ENCODE measurements at places on chromosomes 1 and 21. TPM values are rescaled to one million over a fixed set of nuclear protein-coding genes. Genes with fewer than 3 reads are reported as not detected.

DNA sequence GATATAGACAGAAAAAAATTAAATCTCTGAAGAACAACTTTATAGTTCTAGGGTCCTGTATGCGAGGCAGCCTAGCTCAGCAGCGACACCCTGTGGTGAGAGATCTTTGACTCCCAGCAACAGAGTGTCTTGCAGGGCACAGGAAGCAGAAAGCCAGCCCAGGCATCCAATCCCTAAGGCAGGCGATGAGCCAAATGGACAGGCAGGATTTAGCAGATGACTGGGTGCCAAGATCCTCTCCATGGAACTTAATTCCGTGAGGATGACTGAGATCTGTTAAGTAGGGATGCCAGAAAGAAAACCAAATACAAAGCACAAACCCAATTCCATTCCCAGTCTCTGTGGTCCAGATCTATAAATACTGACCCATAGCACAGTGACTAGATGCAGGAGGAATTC is 38.8 kb downstream of the HLCS start:
- H3K4me3 ChIP-seq: no peak overlapping the region
- H3K27ac ChIP-seq: no peak overlapping the region
- no peaks in the 10 kb centered on the region for H3K36me3 ChIP-seq
- no peaks in the 10 kb centered on the region for H3K4me1 ChIP-seq
- no peaks in the 10 kb centered on the region for H3K27me3 ChIP-seq

The SLC35F3 gene
- total RNA-seq: not detected

- H3K4me1 ChIP-seq: peaks cover 19% of the 10 kb centered on the region
- H3K27ac ChIP-seq: peak overlapping the region; percentile 27
- no peak overlapping the region for H3K4me3 ChIP-seq
- no peak for DNase-seq
- no peaks in the 10 kb centered on the region for H3K27me3 ChIP-seq
Measured at GRCh38 chr1:15344380-15344779, 65.3 kb upstream of the EFHD2 start.

GRCh38 chr1:175072099-175072951 is 4.7 kb downstream of the TNN start:
- no peaks in the 10 kb centered on the region for H3K4me1 ChIP-seq
- H3K27me3 ChIP-seq: peaks cover 2% of the 10 kb centered on the region
- H3K27ac ChIP-seq: no peak overlapping the region
- no peak for DNase-seq
- H3K4me3 ChIP-seq: no peak overlapping the region

DNA sequence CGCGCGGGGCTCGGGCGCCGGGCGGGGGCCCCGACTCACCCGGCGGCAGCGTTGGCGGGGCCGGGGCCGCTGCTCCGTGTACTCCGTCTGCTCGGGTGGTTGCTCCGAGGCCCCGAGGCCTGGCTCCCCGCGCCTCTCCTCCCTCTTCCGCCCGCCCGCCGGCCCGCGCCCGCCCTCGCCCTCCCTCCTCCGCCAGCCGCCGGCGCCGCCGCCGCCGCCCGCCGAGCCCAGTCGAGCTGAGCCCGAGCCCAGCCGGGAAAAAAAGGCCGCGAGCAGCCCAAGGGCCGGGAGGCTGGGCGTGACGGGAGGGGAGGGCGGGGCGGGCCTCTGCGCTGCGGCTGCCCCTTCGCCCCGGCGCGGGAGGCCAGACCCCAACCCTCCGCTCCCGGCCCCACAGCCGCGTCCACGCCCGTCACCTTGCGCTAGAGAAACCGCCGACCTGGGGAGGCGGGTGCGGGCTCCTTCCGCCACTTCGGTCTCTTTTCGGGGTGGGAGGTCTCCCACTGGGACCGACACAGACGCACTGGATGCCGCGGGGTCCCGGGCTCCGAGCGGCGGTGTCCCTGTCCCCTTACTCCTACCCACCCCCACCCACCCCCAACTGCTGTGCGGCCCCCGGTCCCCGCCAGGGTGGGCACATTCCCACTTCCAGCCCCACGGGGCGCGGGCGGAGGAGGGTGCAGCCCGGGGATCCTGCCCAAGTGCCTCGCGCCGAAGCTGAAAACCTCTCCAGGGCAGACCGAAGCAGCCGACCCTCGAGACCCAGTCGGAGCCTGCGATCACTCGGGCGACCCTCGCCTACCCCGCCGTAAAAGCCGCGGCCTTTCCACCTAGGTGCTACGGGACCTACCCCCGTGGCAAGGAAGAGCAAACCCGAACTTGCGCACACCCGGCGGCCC is at the start of gene CERS2:
Gene CERS2 (minus strand): TSS at position 256 of the 899 bp plus-strand sequence. CDS start 5,745 bp downstream, outside the sequence.
- H3K27me3 ChIP-seq: no peaks in the 10 kb centered on the region
- H3K4me3 ChIP-seq: peak within 1 kb of the TSS; percentile 89
- DNase-seq: peak; percentile 75
- H3K27ac ChIP-seq: peak within 1 kb of the TSS; percentile 94
- H3K36me3 ChIP-seq: no peaks in the 10 kb centered on the region

DNA sequence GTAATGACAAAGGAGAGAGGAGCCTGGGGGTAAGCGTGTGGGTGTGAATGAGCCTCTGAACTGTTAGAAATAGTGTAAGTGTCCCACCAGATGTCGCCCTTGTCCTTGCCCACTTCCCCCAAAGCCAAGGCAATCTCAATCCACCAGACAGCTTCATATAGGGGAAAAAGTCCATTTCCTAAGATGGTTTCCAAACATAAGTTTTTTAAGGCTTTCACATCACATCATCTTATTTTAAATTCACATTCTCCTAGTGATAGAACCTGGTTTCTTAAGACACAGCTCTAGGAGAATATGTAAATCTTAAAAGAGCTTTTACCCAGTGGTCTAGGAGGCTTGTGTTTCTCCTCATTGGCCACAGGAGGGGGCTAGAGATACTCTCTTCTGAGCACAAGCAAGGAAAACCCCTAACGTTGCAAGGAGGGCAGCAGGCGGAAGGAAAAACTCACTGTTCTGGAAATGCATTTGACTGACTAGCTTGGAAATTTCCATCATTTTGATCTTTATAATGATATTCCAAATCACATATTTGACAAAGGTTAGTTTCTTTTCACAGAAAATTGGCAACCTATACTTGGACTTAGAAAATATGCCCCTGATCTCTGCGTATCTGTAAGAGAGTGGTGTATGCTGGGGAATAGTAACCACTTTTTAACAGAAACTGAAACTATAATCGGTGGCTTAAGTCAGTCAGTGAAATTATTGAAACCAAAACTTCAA is 51.9 kb upstream of the LPAR3 start:
- H3K36me3 ChIP-seq: no peaks in the 10 kb centered on the region
- H3K27ac ChIP-seq: peak overlapping the region; percentile 40
- H3K4me3 ChIP-seq: peak overlapping the region; percentile 39
- no peaks in the 10 kb centered on the region for H3K4me1 ChIP-seq

- H3K4me1 ChIP-seq: no peaks in the 10 kb centered on the region
- H3K27me3 ChIP-seq: no peaks in the 10 kb centered on the region
- H3K27ac ChIP-seq: no peak overlapping the region
- no peak overlapping the region for H3K4me3 ChIP-seq
- no peak for DNase-seq
- no peaks in the 10 kb centered on the region for H3K36me3 ChIP-seq
Measured at GRCh38 chr1:59046134-59046533, 250.8 kb upstream of the FGGY start.

GRCh38 chr1:86648255-86648654 is 56.1 kb upstream of the SH3GLB1 start:
- no peak overlapping the region for H3K27ac ChIP-seq
- H3K4me1 ChIP-seq: no peaks in the 10 kb centered on the region
- no peaks in the 10 kb centered on the region for H3K27me3 ChIP-seq
- no peaks in the 10 kb centered on the region for H3K36me3 ChIP-seq
- DNase-seq: no peak
- H3K4me3 ChIP-seq: no peak overlapping the region

DNA sequence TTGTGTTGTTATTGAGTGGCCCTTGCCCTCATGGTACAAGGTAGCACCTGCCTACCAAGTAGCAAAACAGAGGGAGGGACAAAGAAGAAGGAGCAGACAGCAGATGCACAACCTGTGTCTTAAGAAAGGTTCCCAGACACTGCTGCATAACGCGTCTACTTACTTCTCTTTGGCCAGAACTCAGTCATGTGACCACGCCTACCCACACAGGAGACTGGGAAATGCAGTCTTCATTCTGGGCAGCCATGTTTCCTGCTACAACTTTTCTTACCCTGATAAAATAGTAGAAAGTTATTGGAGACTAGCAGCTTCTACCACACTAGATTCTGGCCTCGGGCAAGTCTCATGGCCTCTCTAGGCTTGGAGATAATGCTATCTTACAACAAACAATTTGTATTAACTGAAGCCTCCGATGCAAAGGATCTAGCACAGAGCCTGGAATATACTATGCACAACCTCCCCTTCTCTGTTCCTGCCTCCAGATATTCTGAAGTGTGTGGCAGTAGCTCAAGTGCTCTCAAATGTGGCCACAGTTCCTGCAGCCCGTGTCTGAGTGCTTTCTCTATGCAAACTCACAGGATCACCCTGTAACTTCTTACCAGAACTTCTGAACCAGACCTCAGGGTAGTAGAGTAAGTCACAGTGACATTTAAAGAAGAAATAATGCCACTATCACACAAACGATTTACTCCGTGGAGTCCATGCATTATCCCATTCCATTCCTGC is 34.1 kb upstream of the BTG2 start:
- no peaks in the 10 kb centered on the region for H3K27me3 ChIP-seq
- H3K27ac ChIP-seq: no peak overlapping the region
- DNase-seq: peak; percentile 92

- H3K4me3 ChIP-seq: no peak overlapping the region
- peaks cover 62% of the 10 kb centered on the region for H3K36me3 ChIP-seq
- no peaks in the 10 kb centered on the region for H3K27me3 ChIP-seq
- H3K27ac ChIP-seq: no peak overlapping the region
- no peaks in the 10 kb centered on the region for H3K4me1 ChIP-seq
Measured at GRCh38 chr1:28208818-28209441, 23.9 kb downstream of the DNAJC8 start.

GRCh38 chr1:42847721-42848460 is 1.5 kb downstream of the ZNF691 start:
- H3K27me3 ChIP-seq: no peaks in the 10 kb centered on the region
- H3K4me3 ChIP-seq: no peak overlapping the region
- peaks cover 22% of the 10 kb centered on the region for H3K36me3 ChIP-seq

The ADORA3 gene
- total RNA-seq: 11.3 TPM

DNA sequence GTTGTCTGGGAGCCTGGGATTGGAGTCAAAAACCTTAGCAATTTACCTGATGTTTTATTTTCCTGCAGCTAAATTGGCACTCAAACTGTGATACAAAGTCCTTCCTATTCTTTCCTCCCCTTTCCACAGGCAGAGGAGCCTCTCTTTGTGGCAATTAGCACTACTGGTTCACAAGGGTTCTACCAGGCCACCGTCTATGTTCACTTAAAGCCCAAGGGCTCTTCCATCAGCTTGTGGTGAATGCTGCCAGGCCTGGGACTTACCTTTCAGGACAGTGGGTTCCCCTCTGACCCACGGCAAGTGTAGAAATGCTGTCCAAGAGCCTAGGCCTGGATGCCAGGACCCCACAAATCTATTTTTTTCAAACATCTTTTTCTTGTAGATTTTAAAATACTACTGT is 251.9 kb upstream of the B3GALT2 start:
- H3K4me1 ChIP-seq: no peaks in the 10 kb centered on the region
- no peak overlapping the region for H3K27ac ChIP-seq
- H3K36me3 ChIP-seq: no peaks in the 10 kb centered on the region
- DNase-seq: no peak
- H3K27me3 ChIP-seq: no peaks in the 10 kb centered on the region

DNA sequence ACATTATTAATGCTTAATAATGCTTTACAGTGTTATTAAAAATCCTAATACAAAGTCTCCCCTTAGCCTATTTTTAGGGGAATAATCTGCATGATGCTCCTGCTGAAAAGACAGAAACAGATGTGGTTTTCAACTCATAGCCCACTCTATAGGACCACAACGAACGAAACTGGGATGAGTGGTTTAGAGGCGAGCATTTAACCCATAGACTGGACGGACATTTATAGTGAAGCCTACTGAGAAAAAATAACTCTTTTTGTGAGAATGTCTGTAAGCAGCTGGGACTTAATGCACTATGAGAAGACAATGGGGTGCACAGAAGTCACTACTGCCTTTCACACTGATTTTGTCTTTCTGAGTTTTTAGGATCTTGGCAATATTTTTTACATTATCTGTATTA is 1599.6 kb upstream of the B3GALT2 start:
- no peaks in the 10 kb centered on the region for H3K4me1 ChIP-seq
- no peaks in the 10 kb centered on the region for H3K27me3 ChIP-seq
- H3K4me3 ChIP-seq: no peak overlapping the region
- H3K27ac ChIP-seq: no peak overlapping the region

DNA sequence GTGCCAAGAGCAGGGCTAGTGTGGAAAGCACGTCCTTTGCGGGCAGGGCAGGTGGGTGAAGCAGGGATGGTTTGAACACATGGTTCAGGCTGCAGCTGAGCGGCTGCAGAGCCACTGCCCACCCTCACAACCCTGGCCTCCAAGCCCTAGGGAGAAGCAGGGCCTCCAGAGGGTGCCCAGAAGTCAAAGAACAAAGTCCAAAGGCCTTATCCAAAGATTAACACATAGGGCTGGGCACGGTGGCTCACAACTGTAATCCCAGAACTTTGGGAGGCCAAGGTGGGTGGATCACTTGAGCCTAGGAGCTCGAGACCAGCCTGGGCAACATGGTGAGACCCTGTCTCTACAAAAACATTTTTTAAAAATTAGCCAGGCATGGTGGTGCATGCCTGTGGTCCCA is 46.8 kb downstream of the CAPN8 start:
- H3K27me3 ChIP-seq: no peaks in the 10 kb centered on the region
- no peaks in the 10 kb centered on the region for H3K36me3 ChIP-seq
- H3K4me1 ChIP-seq: no peaks in the 10 kb centered on the region
- DNase-seq: no peak
- no peak overlapping the region for H3K27ac ChIP-seq
- no peak overlapping the region for H3K4me3 ChIP-seq

DNA sequence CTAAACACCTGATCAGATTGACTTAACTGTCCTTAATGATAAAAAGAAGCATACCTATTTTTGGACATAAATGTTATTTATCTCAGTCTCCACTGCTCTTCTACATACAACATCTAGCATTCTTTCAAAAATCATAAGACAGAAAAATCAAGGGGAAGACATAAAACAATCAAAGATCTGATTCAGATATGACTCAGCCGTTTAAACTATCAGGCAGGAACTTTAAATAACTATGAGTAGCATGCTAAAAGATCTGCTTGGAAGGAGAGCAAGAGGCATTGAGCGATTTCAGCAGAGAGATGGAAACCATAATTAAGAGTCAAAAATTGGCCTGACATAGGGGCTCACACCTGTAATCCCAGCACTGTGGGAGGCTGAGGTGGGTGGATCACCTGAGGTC is 27.2 kb upstream of the SLC22A15 start:
- H3K27me3 ChIP-seq: no peaks in the 10 kb centered on the region
- H3K27ac ChIP-seq: no peak overlapping the region
- no peak for DNase-seq
- no peak overlapping the region for H3K4me3 ChIP-seq
